ENCODE measurements at places on chromosomes 12 and 14.

DNA sequence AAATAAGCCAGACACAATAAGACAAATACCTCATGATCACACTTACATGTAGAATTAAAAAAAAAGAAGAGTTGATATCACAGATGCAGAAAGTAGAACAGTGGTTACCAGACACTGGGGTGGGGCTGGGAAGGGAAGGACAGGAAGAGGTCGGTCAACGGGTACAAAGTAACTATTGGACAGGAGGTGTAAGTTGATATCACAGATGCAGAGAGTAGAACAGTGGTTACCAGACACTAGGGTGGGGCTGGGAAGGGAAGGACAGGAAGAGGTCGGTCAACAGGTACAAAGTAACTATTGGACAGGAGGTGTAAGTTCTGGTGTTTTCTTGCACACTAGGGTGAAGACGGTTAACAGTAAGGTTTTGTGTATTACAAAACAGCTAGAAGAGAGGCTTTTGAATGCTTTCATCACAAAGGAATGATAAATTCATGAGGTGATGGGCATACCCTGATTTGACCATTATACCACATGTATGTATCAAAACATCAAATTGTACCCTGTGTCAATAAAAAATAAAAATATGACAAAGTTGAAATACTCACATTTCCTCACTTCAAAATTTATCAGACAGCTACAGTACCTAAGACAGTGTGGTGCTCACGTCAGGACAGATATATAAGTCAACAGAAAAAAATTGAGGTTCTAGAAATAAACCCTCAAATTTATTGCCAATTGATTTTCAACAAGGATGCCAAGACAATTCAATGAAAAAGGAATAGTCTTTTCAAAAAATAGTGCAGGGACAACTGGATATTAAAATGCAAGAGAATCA, 32.8 kb downstream of the GALC start:
- DNase-seq, result no peak

DNA sequence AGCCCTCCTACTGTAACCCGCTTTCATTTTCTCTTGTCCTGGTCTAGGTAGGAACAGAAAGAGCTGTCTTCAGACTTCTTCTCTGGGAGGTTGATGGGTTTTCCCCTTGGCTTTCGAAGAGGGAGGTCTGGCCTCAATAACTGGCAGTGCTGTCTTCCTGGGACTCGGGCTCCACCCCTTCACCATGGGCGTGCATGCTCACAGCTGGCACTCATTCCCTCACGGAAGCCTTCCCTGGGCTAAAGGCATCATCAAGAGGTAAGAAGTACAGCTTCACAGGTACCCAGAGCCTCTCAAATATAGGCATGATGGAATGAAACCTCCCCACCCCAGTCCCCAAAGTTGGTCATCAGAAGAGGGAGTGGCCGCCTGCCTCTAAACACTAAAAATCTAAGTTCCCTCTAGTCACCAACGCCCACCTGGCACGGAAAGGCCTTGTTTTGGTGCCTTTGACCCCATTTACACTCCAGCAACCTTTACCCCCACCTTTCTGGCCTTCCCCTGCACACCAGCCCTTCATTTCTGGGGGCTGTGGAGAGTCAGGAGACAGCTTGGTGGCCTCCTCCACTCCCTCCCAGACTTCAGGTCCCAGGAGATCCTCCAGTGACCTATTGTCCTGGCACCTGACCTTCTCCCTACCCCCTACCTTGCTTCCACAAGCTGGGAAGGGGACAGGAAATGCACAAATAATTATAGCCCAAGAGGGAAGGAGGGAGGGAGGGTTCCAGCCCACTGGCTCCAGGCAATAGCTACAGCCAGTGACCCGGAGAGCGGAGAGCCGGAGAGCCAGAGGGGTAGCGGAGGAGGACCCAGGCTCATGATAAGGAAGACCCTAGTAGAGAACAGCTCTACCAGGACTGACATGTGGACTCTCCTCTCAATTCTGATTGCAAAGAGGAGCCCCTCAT, 2.8 kb downstream of the RAPGEF3 start:
- DNase-seq, result peak; percentile 64

GRCh38 chr12:77131977-77132490, 66.7 kb upstream of the E2F7 start:
- DNase-seq, result no peak

DNA sequence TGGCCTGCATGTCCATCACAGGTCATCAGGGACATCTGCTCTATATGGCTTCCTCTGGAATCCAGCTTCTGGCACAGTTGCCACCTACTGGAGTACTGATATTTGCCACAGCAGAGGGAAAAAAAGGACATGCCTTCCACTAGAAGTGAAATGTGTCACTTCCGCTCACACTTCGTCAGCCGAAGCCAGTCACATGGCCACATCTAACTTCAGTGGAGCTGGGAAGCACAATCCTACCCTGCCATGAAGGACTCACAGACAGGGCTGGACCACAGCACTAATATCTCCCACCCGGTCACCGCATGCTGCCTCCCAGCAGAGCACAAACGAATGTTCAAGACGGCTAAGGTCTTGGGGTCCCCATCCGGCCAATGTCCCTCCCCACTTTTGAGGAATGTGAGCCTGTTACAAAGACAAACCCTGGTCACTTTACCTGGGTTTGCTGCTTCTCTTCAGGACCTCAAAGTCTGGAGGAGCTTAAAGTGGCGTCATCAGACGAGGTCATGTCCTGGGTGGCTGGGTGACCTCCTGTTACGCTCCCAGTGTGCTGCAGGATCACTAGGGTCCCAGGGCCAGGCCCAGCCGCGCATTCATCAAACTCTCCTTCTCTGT, 98.6 kb downstream of the GCH1 start:
- no peak for DNase-seq

DNA sequence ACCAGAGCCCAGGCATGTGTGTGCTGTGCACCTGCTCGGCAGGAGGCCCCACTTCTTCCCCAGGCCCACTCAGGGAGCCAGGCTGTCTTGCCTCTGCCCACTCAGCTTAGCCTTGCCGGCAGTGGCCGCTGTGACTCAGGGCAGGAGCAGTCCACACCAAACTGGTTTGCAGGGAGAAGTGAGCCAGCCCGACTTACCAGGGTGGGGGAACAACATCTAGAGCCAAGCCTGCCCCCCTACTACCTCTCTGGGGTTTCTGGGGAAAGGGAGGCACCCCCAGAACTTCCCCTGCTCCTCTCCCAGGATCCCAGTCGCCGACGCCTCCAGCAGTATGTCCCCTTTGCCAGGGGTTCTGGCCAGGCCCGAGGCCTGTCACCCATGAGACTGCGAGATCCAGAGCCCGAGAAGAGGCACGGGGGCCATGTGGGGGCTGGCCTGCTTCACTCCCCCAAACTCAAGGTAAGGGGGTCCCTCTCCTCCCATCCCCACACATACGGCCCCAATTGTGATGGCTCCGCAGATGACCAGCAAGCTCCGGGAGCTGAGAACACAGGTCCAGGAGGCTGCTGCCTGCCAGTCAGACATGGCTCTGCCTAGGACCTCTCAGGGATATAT, 3.0 kb downstream of the PLEKHG6 start:
- DNase-seq, result no peak

GRCh38 chr12:3142386-3142785, 65.2 kb downstream of the TSPAN9 start:
- no peak for DNase-seq

DNA sequence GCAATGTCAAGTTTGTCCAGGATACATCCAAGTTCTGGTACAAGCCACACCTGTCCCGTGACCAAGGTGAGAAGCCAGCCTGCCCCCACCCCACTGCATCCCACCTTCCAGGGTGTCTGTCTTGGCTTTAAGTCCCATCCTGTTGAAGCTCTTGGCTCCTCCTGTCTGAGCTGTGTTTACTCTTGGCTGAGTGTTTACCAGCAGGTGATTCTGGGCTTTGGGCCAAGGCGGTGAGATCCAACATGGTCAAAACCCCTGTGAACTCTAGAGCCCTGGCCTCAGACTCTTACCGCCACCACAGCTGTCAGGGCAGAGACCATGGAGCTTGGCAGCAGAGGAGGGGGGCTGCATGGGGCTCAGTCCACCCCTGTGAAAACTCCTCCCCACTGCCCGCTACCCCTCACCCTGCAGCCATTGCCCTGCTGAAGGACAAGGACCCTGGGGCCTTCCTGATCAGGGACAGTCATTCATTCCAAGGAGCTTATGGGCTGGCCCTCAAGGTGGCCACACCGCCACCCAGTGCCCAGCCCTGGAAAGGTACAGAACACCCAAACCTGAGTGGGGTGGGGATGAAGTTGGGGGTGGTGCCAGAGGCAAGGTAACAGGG, 11.6 kb downstream of the TNS2 start:
- no peak for DNase-seq

DNA sequence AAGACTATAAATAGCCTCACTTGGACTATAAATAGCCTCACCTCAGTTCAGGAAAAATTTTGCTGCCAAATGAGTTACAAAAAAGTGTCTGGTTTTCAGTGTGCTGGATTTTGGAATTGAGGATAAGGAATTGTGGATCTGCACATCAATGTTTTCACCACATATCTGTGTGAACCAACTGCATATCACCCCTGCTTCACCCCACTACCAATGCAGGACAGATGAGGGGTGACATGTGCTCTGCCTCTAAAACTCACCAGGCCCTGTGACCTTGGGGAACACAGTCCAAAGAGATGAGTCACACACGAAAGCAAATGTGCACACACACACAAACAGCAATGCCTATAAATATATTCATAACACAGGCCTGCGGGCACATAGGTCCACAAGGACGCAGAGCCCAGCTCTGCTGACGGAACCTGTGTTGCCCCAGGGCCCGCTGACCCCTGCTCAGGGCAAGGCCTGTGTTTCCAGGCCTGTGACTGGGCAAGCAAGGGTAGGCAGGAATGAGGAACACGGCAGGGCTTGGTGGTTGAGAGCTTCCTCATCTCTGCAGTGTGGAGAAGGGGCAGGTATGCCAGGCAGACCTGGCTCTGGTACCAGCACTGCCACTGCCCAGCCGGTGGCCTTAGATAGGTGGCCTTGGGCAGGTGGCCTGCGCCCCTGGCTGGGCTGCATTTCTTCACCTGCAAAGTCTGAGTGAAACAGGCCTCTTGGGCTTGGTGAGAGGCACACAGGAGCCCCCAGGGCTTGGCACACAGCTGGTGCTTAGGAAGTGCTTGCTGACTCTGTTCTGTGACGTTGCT, 82.4 kb downstream of the ARL6IP4 start:
- no peak for DNase-seq

- no peak for DNase-seq
Observed at GRCh38 chr12:24379433-24379832, 430.0 kb upstream of the SOX5 start.

DNA sequence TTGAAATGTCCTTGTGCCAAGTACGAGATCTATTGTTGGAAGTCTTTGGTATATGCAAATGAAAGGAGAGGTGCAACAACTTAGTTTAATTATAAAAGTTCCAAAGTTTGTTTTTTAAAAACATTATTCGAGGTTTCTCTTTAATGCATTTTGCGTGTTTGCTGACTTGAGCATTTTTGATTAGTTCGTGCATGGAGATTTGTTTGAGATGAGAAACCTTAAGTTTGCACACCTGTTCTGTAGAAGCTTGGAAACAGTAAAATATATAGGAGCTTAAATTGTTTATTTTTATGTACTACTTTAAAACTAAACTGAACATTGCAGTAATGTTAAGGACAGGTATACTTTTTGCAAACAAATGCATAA, 2.3 kb downstream of the HSPA2 start:
- DNase-seq, result no peak

DNA sequence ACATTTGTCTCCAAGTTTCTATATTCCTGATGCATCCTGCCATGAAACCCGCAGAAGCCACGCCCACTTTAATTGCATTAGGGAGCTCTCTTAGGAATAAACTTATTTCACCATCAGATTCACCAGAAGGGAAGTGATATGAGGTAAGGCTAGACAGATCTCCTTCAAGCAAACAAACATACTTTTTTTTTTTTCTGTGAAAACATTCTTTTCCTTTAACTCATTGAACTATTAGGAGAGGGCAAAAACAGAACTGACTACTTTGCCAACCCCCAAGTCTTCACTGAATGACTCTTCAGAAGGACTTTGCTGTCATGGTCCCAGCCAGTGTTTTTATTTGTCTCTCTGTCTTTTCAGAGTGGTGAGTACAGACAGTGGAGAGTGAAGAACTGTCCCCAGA, 48.4 kb downstream of the GTF2A1 start:
- DNase-seq, result no peak

DNA sequence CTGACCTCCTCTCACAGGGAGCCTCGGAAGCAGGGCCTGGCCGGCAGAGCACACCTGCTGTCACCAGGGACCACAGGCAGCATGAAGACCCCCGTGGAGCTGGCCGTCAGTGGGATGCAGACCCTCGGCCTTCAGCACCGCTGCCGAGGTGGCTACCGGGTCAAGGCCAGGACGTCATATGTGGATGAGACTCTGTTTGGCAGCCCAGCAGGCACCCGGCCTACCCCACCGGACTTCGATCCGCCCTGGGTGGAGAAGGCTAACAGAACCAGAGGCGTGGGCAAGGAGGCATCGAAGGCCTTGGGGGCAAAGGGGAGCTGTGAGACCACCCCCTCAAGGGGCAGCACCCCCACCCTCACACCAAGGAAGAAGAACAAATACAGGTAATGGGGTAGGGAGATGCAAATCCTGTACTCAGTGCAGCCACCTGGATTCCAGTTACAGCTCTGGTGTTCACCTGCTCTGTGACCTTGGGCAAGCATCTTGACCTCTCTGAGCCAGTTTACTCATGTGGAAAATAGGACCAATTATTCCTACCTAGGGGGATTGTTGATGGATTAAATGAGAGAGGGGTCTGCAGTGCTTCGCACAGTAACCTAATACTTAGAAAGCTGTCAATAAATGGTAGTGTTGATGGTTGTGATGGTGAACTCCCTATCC, 1.3 kb downstream of the RITA1 start:
- no peak for DNase-seq

GRCh38 chr12:112096667-112097066, 11.9 kb downstream of the NAA25 start:
- DNase-seq, result peak; percentile 44

- no peak for DNase-seq
Observed at GRCh38 chr12:56520048-56520447, 1.6 kb upstream of the RBMS2 start.

GRCh38 chr12:43786899-43787693, 19.0 kb downstream of the TWF1 start:
- no peak for DNase-seq

DNA sequence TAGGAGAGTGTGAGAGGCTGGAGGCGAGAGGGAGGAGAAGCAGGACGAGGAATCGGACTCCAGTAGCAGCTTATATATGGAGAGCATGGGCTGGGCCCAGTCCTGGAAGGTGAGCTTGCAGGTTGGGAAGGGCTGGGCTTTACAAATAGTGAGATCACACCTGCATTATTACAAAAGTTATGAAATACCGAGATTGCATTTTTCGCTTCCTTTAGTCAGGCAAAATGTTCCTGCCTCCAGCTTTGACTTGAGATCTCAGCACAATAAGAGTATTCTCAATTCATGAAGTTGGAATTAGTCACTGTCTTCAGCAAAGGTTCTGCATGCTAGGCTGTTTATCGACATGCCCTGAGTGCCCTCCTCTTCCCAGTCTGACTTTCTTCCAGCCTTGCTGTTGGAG, at the start of gene KRT6B:
TSS of gene KRT6B (minus strand) at position 46 of the 400 bp plus-strand sequence. CDS start 68 bp downstream, outside the sequence.
- DNase-seq, result no peak

DNA sequence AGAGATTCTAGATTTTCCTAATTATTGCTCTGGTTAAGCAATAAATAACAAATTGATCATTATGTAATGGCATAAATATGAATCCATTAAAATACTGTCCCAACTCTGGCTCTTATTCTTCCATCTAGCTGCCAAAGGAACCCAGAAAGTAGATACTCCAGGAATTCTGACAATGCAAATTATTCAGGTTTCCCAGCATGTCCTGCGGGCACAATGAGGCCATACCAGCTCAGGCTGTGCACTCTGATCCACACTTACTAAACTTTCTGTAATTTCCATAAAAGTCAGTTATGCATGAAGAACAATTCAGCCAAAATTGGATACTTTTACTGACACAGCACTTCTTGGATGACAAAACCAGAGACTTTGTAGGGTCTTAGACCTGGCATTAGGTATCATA, 576.3 kb downstream of the KCNH5 start:
- no peak for DNase-seq

GRCh38 chr12:132660052-132660451, 27.1 kb downstream of the POLE start:
- no peak for DNase-seq

Measured in stimulated activated CD4-positive, alpha-beta T cell treated with anti-CD3 and anti-CD28 coated beads, Interleukin-15, amount 100 ng/mL, for 24 hours (primary cell).